ENCODE measurements at places on chromosomes 12 and 14. TPM values are rescaled to one million over a fixed set of nuclear protein-coding genes. Genes with fewer than 3 reads are reported as not detected.

Gene WNT1
- total RNA-seq, result not detected

GRCh38 chr12:107826276-107826675 is 51.8 kb downstream of the ASCL4 start:
- no peaks in the 10 kb centered on the region for H3K36me3 ChIP-seq
- H3K4me3 ChIP-seq, result no peak overlapping the region
- no peaks in the 10 kb centered on the region for H3K27me3 ChIP-seq
- no peak overlapping the region for H3K27ac ChIP-seq
- no peak for DNase-seq

Gene PPFIBP1
- 140 TPM for total RNA-seq

- no peaks in the 10 kb centered on the region for H3K27me3 ChIP-seq
- no peak overlapping the region for H3K27ac ChIP-seq
- H3K4me1 ChIP-seq, result peaks cover 7% of the 10 kb centered on the region
- peak; percentile 40 for DNase-seq
Measured at GRCh38 chr12:19021646-19022045, 107.9 kb upstream of the PLEKHA5 start.

Gene KRT72
- total RNA-seq, result not detected

Data from astrocyte (in vitro differentiated cells and primary cell).